ENCODE measurements at places on chromosomes 13 and 19. TPM values are rescaled to one million over a fixed set of nuclear protein-coding genes. Genes with fewer than 3 reads are reported as not detected.

ANGPTL8 gene
- polyA plus RNA-seq = 0.21 TPM

BRCA2 gene
- 1.6 TPM for polyA plus RNA-seq

LHFPL6 gene
- polyA plus RNA-seq = 25.7 TPM

HSPB6 gene
- polyA plus RNA-seq = 0.10 TPM

PNKP gene
- 45.5 TPM for polyA plus RNA-seq

ZNF418 gene
- 0.13 TPM for polyA plus RNA-seq

IQCN gene
- 1.9 TPM for polyA plus RNA-seq

LRRC8E gene
- polyA plus RNA-seq = 0.02 TPM

ICAM4 gene
- 0.05 TPM for polyA plus RNA-seq

TTC9B gene
- 0.30 TPM for polyA plus RNA-seq

ZNF552 gene
- 4.4 TPM for polyA plus RNA-seq

MISP3 gene
- 1.6 TPM for polyA plus RNA-seq

MISP gene
- 0.03 TPM for polyA plus RNA-seq

NALCN gene
- 4.5 TPM for polyA plus RNA-seq

All from SK-N-SH (cell line).